ENCODE measurements at places on chromosomes 3 and 15.

GRCh38 chr15:41819455-41820050, 8.3 kb upstream of the JMJD7 start:
- DNase-seq, result no peak

DNA sequence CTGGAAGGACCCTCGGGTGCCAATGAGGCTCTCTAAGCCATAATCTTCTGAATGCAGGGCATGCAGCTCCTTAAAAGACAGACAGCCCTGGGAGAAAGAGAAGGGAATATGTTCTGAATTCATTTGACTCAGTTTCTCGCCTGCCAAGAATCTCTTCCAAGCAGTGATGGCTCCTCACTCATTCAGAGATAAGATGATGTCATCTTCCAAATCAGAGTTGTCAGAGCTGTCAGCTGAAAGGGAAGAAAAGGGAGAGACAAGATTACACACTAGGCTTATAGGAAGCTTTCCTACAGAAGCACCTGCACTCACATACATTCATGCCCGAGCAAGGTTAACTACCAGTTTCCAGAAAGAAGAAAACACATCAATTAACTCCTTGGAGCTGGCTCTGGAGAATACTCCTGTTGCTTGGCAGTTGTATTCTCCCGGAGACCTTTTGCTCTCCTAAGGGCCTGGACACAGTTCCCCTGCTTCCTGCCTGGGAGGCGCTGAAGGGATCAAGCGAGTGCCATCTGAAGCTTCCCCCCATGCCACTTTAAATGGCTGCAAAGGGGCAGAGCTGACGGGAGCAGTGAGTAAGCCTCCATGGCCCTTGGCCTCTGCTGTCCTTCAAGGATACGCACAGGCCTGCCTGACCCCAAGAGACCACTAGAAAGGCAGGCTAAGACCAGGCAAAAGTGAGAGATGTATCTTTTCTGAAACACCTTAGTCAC, 7.7 kb downstream of the RBM15B start:
- no peak for DNase-seq

DNA sequence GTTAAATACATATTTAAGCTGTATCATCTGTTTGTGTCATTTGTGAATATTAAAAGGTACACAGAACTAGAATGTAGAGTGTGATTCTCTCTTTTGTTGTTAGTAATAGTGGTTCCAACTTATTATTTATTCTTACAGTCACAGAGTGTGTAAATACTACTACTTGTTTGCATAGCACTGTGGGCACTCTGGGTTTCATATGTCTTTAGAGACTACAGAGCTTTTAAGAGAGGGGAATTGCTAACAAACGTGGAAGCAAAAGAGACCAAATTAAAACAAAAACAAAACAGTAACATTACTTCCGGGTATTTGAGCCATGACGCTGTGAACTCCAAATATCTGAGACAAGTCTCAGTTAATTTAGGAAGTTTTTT, 828.0 kb upstream of the DPPA4 start:
- no peak for DNase-seq

DNA sequence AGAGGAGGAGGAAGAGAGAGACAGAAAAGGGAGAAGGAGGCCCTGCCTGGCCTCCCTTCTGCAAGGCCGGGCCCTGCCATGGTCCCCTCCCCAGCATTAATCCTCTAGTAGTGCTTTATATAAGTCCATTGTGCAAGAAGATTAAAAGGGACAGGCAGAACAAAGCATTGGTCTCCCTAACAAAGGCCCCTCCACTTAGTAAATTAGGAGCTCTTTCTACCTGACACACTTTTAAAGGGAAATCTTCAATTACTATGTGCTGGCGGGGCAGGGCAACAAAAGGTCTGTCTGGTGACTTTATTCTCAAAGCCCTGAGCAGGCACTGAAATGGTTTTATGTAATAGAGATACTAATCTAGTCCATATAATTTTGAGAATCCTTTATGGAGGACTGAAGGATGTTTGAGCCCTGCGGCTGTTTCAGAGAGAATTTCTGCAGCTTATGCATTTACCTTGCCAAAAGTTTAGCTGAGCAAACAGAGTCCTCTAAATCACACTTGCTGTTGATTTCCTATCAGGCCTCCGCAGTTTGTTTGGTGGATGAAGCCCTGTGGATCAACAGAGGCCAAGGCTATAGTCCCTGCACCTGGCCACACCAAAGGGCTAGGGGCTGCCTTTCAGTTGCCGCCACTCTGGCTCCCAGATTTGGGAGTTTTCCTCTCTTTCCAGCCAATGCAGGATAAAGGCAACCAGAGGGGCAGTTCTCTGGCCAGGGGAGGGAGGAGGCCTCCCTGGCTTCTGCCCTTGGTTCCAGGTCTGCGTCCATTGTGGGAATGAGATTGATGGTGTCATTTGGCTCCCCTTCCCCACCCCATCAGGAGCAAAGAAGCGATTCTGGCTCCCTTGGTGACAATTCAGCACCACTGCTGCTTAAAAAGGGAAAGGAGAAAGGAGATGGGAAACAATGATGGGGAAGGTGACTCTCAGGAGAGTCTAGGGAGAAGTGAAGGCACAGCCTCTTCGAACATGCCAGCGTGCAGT, 148.0 kb downstream of the MEGF11 start:
- no peak for DNase-seq
